Lung microvascular endothelial cell (primary cell): ENCODE measurements at places on chromosomes 11 and 22.

- peak; percentile 95 for DNase-seq
These were observed 83.1 kb downstream of the MN1 start for GRCh38 chr22:27718186-27719035.

DNA sequence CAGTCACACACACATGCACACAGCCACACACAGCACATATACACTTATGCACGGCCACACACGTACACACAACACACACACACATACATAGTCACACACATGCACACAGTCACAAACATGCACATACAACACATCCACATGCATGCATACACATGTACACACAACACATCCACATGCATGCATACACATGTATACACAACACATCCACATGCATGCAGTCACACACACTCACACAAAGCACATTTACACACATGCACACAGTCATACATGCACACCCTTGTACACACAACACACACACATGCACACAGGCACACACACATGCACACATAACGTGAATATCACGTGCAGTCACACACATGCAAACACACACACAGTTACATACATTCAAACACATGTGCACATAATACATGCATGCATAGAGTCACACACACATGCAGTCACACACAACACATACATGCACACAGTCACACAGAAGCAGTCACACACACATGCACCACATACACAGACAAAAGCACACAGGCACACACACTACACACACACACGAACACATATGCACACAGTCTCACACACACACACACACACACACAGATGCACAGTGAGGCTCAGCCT, 18.8 kb downstream of the IFITM10 start:
- DNase-seq, result no peak

- DNase-seq, result peak; percentile 25
These were observed 449.9 kb downstream of the OPCML start for GRCh38 chr11:133082453-133082781.

DNA sequence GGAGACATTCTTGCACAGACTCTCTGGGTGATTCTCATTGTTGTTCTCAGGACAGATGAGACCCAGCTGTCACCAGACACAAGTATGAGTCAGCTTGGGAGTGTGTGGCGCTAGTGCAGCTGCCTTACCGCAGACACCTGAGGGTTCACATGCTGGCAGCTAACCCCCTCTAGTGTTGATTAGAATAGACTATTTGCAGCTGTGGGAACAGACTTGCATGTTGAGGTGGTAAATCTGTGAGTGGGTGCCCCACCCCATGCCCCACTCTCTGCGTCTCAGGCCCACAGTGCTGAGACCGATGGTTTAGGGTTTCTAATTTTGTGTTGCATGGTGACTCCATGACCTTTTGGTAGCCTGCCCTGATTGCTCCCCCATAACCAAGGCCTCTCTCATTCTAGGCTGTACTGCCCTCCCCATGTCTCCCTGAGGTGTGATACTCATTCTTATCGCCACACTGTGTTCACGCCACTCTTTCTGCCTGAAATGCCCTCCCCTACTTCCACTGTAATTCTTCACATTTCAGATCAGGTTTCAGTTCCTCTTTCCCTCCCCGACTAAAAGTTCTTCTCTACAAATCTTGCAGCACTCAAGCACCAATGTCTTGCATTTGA, 73.7 kb upstream of the KIRREL3 start:
- no peak for DNase-seq

- no peak for DNase-seq
These were observed 42.5 kb downstream of the AP2A2 start for GRCh38 chr11:967995-968751.

- DNase-seq, result no peak
These were observed 125.3 kb downstream of the VPREB1 start for GRCh38 chr22:22369964-22370270.

DNA sequence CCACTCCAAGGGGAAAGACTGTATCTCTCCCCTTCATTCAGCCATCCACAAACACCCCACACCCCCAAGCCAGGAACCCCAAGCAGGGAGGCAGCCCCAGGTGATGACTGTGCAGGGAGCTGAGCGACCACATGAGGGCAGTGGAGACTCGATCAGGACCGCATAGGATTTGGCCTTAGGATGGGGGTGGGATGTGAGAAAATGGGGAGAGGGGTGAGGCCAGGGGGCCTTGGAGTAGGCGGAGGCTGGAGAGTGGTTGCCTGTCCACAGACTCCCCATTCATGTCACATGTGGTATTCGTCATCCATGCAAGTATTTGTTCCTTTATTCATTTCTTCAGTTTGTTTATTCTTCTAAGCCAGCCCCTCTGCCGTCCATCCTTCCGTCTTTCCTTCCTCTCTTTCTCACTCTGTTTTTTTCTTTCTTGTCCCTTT, 2.7 kb upstream of the RHOD start:
- DNase-seq, result peak; percentile 67

- no peak for DNase-seq
These were observed 2.7 kb upstream of the OR2D2 start for GRCh38 chr11:6895010-6895409.

DNA sequence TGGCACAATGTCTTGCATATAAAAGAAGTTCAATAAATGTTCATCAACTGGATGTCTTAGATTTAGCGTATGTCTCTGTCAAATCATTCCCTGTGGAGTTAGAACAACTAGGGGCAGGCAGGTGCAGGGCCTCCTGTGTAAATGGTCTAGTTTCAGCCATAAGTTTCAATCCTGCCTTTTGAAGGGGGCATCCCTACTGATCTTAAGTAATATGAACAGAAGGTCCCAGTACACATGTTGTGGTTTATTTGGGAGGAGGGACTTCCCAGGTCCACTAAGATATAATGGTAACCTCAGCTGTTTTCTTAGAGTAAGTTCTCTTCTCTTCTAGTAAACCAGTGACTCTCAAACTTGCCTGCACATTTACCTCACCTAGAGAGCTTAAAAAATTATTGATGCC, 19.8 kb downstream of the TTC12 start:
- DNase-seq, result no peak

- DNase-seq, result no peak
These were observed 7.9 kb upstream of the CTSC start for GRCh38 chr11:88345408-88345807.

- peak; percentile 78 for DNase-seq
These were observed 206.3 kb downstream of the DDX10 start for GRCh38 chr11:108871152-108871551.

- DNase-seq, result no peak
These were observed 77.9 kb upstream of the PITPNB start for GRCh38 chr22:27996981-27997380.

- DNase-seq, result no peak
These were observed 26.8 kb downstream of the MYH9 start for GRCh38 chr22:36360871-36361383.
